KBM-7 (cell line): ENCODE measurements at places on chromosomes 16 and 17.

- no peak for DNase-seq
Measured at GRCh38 chr17:38751144-38751807, 1.3 kb upstream of the PSMB3 start.

GRCh38 chr17:80424261-80424660 lies 9.3 kb downstream of the ENDOV start:
- DNase-seq = no peak

GRCh38 chr17:73286863-73287296 lies 24.9 kb downstream of the CDC42EP4 start:
- DNase-seq = no peak

GRCh38 chr17:2106308-2106955 lies 51.5 kb downstream of the HIC1 start:
- DNase-seq = no peak
